ENCODE measurements at places on chromosomes 6 and 20.

DNA sequence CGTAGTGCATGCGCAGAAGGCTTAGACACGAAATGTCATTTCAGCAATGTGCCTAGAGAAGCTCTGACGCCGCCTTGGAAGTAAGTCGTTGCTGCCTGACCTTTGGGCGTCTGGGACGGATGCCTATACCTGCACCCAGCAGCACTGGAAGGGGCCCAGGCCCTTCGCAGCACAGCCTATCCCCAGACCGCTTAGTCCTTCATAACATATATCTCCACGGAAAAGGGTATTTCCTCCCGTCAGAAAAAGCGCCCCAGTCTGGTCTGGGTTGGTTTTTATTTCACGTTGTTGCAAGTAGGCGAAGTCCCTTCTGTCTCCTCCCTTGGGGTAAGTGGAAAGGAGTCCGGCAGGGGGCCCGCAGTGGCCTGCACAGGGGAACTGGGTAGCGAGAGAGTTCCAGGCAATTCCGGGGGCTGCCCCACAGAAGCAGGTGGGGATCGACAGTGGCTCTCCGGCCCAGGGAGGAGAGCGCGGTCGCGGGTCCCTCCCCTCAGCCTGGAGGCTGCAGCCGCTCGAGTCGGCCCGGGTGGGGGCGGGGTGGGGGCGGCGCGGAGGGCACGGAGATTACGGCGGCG, 559 bp upstream of the EYA4 start:
- peak; percentile 76 for DNase-seq

DNA sequence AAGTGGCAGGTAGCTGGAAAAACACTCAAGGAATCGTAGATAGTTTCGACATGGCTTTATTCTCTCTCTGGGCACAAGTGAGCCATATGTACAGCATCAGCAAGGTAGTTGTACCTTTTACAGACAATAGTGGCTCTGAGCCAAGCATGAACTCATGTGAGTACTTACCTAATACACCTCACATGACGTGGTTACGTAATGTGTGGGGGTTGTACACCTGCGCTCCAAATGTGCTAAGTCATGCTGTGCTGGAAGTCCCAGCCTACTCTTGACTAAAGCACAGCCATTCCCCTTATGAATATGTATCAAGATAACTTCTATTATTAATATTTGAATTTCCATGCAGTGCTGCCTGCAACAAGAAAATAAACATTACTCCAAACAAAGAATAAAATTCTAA, 78.8 kb upstream of the HMGN3 start:
- DNase-seq, result no peak

DNA sequence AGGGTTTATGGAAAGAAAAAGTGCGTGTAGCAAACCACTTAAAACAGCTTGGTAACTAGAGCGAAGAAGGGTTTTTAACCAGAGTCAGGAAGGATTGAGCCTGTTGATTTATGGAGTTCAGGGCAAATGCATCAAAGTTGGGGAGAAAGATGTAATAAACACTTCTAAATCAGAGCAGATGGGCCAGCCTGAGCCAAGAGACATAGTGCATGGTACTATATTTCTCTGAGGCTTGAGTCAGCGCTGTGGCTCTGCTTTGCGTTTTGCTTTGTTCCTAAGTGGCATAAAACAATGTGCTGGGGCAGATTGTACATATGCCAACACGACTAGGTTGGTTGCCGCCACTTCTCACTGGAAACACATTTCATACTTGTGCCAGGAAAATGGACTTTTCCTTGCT, 111.3 kb downstream of the BCKDHB start:
- DNase-seq, result no peak

GRCh38 chr6:90286884-90287488, 9.7 kb downstream of the BACH2 start:
- DNase-seq, result peak; percentile 35

- DNase-seq, result no peak
Observed at GRCh38 chr6:165637586-165637985, 25.5 kb downstream of the PDE10A start.

GRCh38 chr20:43537921-43538877, 20.6 kb upstream of the SGK2 start:
- peak; percentile 47 for DNase-seq

GRCh38 chr6:113505084-113505699, 352.0 kb upstream of the MARCKS start:
- DNase-seq, result no peak

DNA sequence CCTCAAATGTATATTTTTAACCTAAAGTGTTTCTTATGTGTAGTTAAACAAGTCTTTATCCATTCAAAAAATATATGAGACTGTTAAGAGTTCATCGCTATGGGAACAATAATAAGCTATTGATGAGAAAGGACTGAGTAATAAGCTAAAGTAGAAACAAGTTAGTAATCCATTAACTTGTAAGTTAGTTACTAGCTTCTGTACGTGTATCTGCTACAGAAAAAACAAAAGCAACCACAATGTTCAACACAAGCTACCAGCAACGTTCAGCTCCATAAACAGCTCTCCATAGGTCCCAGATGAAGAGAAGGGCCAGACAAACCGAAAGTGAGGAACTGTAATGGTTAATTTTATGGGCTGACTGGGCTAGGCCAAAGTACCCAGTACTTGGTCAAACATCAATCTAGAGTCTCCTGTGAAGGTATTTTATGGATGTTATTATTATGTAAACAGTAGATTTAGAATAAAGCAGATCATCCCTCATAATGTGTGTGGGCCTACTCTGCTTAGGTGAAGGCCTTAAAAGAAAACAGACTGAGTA, 33.8 kb upstream of the FAM135A start:
- no peak for DNase-seq

DNA sequence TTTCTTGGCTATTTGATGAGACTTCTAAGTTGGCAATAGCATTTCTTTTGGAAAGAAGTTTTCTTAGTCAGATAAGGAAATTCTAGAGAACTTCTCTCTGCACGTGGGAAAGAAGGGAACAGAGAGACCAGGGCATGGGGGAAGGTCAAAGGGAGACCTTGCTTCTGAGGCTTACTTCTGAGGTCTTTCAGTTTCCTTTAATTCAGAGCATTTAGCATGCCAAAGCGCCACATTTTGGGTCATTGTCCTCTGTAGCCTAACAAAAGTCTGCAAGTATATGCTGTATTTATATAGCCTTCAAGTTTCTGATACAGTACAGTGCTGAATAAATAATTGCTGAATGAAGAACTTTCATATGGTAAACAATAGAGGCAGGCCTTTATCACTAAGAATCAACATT, 95.6 kb downstream of the SAMD3 start:
- DNase-seq, result no peak

DNA sequence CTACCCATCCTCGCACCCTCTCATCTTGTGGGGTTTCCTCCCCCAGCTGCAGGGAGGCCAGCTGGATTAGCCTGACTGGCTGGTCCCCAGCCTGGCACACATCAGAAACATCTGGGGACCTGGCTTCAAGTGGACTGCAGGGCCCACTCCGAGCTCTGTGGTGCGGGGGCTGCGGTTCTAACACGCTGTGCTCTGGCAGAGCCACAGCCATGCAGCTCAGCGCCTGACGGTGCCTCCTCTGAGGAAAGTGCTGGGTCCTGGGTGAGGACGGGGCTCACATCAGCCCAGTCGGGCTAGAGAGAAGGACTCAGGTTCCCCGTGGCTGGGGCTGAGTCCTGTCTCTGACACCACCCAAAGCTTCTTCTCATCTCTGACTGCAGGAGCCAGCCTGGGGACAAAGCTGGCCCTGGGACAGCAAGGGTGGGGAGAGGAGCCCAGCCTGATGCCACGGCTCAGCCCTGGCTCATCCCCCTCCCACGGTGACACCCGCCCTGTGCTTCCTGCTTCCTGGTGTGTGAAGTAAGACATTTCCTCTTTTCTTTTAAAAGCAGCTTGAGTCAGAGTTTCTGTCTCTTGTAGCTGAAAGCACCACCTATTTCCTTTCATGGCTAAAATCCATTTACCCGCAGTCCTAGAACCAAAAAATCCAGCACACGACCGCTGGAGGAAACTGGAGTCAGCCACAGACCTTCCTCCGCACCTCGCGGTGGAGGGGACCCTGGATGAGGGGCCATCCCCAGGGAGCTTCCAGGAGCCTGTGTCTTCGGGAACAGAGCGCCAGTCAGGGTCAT, 127.4 kb upstream of the AFDN start:
- no peak for DNase-seq

- peak; percentile 53 for DNase-seq
Observed at GRCh38 chr6:163872335-163872734, 457.8 kb downstream of the QKI start.

- DNase-seq, result no peak
Observed at GRCh38 chr6:114449659-114450058, 106.8 kb upstream of the HS3ST5 start.

- DNase-seq, result peak; percentile 94
Observed at GRCh38 chr20:47453167-47453782, 48.4 kb upstream of the NCOA3 start.

GRCh38 chr20:24469116-24469893, at the start of gene SYNDIG1:
Gene SYNDIG1 (plus strand): TSS chr20:24469629. CDS start chr20:24543098, 73,469 bp downstream.
- DNase-seq, result no peak

DNA sequence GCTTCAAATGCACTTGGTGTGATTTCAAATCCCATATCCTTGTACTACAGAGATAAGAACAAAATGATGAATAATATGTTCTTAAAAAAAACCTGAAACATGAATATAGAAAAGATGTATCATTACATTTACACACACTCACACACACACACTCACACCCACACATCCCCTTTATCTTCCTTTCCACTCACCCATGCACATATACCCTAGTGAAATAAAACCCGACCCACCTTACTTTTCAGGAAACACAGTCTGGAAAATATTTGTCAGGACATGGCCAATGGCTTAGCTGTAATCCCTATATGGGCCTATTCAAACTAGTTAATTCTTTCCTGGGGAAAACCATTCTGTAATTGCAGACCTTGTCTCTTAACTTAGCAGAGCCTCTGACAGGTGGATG, 60.8 kb upstream of the EDN1 start:
- no peak for DNase-seq

DNA sequence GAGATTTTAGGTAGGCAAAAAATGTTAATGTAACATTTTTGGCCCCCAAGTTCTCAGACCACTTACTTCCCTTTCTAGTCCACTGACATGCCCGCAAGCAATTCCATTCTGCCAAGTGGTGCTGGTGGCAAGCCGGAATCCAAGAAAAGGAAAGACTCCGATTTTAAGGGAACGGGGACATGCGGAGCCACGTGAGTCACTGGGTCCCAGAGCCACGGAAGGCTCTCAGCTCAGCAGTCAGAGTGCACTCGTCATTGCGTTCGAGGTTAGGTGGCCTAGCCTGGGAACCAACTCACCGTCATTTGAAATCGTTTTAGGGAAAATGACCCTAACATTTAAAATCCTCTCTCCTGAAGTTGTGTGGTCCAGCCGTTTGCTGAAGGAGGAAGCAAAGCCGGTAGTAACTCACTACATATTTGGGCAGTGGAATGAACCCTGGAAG, 711 bp upstream of the SIRT5 start:
- DNase-seq, result peak; percentile 28

- DNase-seq, result peak; percentile 21
Observed at GRCh38 chr20:219290-220115, 7.6 kb upstream of the DEFB129 start.

DNA sequence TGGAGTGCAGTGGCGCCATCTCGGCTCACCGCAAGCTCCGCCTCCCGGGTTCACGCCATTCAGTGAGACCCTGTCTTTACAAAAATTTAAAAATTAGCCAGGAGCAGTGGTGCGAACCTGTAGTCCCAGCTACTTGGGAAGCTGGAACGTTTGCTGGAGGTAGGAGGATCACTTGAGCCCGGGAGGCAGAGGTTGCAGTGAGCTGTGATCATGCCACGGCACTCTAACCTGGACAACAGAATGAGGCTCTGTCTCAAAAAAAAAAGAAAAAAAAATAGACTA, 5.7 kb upstream of the PARD6B start:
- DNase-seq, result no peak

DNA sequence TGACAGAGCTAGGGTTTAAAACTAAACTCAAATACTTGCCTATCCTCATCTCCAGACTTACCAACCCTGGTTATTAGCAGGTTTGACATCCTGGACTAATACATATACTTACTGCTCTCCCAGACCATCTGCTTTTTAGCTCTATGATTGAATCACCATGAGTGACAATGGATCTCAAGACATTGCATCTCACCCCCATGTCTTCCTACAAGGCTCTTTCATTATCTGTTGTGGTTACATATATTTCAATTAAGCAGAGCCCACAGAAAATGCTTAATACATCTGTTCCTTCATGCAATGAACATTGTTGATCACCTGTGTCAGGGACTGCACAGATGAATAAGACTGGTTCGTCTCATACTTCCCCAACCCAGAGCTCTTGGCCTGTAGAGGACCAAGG, 19.4 kb downstream of the SAMD3 start:
- no peak for DNase-seq

DNA sequence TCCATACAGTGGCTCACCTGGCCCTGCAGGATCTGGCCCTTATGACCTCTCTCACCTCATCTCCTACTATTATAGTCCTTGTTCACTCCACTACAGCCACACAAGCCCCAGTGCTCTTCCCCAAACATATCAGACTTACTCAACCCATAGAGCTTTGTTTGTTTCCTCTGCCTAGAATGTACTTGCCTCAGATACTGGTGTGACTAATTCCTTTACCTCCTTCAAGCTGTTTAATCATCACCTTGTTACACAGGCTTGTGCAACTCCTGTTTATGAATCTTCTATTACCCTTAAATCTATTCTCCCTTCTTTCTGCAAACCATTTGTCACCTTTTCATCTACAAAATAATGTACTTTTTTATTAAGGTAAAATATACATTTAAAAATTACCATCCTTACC, 3.2 kb downstream of the DEFB125 start:
- peak; percentile 3 for DNase-seq

GRCh38 chr20:38303908-38304379, at the start of gene BPI:
Gene BPI (plus strand): TSS chr20:38304156. CDS start chr20:38304224, 68 bp downstream.
- DNase-seq, result no peak

DNA sequence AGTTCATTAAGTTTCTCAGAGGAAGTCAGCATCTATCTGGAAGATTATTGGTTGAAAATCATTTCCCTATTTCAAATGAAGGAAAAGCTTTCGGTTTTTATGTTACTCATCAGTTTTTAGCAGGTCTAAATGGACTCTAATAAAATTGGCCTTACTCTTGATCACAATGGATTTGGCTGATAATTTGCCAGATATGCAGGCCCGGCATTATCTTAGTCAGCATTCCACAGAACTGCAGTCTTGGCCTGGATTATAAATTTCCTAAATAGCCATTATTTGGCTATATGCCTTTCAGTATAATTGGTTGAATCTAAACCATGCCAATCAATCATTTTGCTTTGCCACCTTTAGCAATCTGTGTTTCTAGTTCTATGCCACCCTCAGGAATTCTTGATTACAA, 91.7 kb upstream of the KCNQ5 start:
- no peak for DNase-seq

DNA sequence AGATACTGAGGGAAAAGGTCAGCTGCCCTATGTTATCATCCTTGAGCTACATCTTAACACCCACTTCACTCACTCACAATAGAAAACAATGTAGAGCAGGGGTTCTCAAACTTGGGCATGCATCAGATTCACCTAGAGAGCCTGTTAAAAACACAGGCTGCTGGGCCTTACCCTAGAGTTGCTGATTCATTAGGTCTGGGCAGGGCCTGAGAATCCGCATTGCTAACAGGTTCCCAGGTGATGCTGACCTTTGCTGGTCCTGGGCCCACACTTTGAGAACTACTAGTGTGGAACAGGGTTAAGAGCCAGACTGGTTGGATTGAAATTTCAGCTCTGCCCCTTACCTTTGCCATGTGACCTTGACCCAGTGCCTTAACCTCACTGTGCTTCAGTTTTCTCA, 25.1 kb downstream of the RSPO4 start:
- DNase-seq, result no peak

- DNase-seq, result no peak
Observed at GRCh38 chr6:111382476-111383294, 100.3 kb downstream of the REV3L start.

Measured in HCEC 1CT (cell line).